ENCODE measurements at places on chromosomes 16 and 17.

DNA sequence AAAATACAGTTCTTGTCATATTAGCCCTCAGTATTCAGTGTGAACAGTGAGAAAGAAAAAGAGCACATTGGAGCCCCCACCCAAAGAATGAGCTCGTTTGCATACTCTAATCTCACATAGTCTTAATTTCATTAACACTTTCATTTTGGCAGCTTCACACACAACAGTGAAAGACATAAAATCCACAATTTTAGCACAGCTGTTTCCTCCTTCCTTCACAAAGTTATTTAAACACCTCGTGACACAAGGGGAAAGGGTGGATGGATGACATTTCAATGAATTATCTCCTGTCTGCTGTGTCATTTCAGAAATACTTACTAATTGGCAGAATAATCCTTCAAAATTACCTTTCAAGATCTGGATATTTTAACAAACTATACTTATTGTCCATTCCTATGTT, 299.3 kb downstream of the KCNJ2 start:
- no peak for DNase-seq

GRCh38 chr17:78960928-78961327, 18.8 kb downstream of the LGALS3BP start:
- no peak for DNase-seq

DNA sequence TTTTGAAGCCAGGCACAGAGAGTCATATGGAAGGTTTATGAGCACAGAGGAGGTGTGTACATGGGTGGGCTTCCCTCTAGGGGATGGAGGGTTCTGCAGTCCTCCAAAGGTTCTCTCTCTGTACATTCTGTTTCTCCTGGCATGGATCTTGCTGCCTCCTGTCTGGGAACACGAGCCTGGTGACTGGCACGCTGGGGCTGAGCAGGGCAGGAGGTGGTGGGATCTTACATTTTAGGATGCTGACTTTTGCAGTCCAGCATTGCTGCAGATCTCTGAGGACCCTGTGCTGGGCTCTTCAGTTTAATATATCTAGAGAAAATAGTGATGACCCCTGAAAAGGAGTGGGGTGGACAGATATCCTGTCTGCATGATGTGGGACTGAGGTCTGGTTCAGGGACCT, 23.0 kb downstream of the FOXL1 start:
- DNase-seq = no peak

DNA sequence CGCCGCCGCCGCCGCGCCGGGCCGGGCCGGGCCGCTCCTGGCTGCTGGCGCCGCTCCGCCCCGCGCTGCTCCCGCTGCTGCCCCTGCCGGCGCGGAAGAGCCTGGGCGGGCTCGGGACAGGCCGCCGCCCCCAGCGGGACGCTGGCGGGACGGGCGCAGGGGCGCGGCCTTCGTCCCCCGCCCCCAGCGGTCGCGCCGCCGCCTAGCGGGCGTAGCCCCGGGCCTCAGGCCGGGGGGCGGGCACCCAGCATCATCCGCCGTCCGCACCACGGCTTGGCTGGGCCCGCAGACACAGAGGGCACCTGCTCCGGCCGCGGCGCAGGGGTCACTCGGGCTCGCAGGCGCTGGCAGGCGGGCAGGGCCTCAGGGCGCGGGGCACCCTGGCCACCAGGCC, at the start of gene AMFR:
AMFR (minus strand) TSS at position 107 of the 394 bp plus-strand sequence. CDS start 218 bp downstream, outside the sequence.
- no peak for DNase-seq

DNA sequence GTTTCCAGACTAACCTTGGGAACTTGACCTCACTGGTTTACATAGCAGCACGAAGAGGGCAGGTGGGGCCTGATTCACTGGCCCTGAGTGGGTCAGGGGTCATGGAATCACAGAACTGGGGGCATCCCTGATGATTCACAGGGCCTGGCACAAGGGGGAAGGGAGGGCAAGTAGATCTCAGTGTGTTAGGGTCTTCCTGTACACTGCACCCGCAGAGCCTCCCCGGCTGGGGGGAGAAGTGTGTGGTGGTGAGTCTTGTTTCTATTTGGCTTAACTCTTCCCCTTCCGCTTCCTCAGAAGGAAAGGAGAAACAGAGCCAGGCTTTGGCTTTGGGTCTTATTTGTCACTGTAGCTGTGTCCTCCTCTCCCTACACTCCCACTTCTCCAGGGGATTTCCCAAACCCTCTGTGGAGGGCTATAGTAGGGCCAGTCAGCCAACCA, 3.7 kb downstream of the STARD3 start:
- no peak for DNase-seq

DNA sequence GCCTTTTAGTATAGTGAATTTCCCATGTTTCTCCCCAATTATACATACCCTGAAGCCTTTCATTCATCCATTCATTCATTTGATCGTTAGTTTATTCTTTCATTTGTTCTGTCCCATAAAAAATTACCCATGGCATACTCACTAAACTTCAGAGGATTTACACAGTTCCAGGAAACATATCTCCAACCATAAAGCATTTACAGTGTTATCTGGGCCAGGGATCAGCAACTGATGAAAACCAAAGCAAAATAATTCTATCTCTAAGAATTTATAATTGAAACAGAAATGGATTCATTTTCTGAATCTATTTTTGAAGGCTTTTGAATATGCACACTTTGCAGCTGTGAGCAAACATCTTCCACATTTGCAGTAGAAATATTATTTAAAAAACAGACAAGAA, 547.7 kb downstream of the KCNJ2 start:
- DNase-seq = no peak

DNA sequence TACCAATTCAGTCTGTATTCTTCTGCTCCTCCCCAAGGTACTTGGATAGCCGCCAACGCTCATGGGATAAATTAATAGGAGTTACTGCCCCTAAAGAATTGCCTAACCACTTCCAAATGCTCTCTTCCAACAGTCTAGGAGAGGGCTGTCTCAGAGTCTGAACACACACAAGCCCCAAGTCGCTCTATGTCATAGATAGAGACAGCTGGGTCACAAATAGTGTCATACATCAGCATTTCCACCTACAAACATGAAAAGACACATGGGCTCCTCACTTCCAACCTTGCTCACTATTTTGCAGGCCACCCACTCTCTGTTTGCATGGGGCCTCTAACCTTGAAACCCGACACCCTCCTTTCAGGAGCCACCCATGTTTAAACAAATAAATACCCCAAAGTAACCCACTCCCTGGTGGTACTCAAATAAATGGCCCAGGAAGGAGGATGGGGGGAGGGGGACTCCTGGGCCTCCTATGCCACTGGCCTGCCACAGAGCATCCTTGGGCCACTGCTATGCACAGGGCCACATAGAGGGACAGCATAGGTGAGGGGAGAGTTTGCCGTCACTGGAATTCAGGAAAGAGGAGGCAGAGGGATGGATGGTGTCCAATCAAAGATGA, 265.9 kb downstream of the SOX9 start:
- no peak for DNase-seq

All from stimulated activated CD8-positive, alpha-beta memory T cell treated with anti-CD3 and anti-CD28 coated beads, Interleukin-4, amount 100 ng/mL, for 4 hours (primary cell).